CD4-positive, alpha-beta T cell treated with Interleukin-15 for 4 hours (primary cell): ENCODE measurements at places on chromosomes 4 and X.

GRCh38 chr4:17763931-17764330, 17.5 kb downstream of the FAM184B start:
- DNase-seq: no peak

DNA sequence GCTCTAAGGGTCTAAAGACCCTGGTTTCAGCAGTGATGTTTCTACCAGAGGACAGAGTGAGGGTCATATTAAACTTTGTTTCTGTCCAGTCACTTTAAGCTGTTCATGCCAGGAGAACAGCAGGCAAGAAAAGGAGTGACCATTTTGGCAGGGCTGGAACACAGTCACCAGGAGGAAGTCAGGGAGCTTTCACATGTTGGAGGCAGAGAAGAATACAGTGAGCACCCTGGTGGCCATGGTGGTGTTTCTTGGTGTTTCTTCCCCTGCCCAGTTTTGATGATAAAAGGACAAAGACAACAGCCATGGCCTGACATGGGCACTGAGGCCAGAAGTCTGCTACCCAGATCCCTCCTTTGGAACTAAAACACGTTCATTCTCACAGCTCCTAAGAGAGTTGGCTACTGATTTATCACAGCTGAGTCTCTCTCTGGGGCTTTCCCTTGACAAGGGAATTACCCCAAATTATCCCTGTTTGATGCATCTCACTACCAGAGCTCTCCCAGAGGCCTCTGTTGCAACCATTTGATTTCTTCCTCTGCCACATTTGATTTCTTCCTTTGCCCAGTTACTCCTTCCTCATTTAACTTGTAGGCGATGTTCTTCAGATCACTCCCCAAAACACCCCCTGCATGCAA, 106.4 kb upstream of the NWD2 start:
- DNase-seq: no peak

DNA sequence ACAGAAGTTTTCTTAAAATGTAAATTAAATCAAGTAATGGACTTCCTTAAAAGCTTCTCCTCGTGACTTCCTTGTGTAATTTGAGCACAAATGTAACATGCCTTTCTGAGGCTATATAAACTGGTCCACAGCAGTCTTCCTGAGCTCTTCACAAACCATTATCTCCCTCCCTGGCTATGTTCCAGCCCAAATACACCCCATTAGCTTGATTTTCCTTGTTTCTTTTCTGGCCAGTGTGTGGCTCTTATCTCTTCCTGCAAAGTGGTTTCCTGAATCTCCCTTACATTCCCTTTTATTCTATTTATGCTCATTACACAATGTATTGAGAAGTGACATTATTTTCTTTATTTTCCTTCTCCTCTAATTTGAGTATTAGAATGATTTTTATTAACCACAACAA, 1085.3 kb upstream of the PCDH10 start:
- no peak for DNase-seq

GRCh38 chrX:12563121-12563520, 228.1 kb upstream of the PRPS2 start:
- no peak for DNase-seq
